ENCODE measurements at places on chromosomes 6 and 20.

DNA sequence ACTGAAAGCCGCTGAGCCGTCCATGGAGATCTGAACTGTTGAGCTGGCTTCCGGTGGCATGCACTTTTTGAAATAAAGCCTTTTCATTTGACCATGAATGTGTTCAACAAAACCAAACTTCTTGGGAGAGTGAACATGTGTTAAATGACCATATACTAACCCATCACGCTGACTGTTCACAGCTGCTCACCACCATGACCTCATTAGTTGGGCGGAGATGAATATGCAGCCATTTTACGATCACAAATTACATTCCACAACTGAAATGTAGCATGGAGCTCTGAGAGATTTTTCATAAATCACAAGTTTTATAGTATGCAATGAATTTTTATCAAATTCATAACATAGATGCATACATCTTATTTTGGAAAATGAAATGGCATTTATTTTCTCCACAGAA, 4.2 kb downstream of the RAMACL start:
- no peak for DNase-seq

GRCh38 chr6:26571592-26572296, 25.0 kb upstream of the ABT1 start:
- DNase-seq = peak; percentile 80

- no peak for DNase-seq
Observed at GRCh38 chr6:10576226-10576625, 55.1 kb downstream of the GCNT2 start.

GRCh38 chr6:169097381-169097959, 156.2 kb downstream of the THBS2 start:
- DNase-seq = no peak

- DNase-seq = no peak
Observed at GRCh38 chr20:2255926-2256531, 39.8 kb upstream of the TGM3 start.

GRCh38 chr20:3047486-3048419, 1.9 kb downstream of the MRPS26 start:
- no peak for DNase-seq

GRCh38 chr6:105608711-105609374, 206.0 kb upstream of the PREP start:
- no peak for DNase-seq
